Fibroblast of the aortic adventitia (primary cell): ENCODE measurements at places on chromosomes 16 and 17.

DNA sequence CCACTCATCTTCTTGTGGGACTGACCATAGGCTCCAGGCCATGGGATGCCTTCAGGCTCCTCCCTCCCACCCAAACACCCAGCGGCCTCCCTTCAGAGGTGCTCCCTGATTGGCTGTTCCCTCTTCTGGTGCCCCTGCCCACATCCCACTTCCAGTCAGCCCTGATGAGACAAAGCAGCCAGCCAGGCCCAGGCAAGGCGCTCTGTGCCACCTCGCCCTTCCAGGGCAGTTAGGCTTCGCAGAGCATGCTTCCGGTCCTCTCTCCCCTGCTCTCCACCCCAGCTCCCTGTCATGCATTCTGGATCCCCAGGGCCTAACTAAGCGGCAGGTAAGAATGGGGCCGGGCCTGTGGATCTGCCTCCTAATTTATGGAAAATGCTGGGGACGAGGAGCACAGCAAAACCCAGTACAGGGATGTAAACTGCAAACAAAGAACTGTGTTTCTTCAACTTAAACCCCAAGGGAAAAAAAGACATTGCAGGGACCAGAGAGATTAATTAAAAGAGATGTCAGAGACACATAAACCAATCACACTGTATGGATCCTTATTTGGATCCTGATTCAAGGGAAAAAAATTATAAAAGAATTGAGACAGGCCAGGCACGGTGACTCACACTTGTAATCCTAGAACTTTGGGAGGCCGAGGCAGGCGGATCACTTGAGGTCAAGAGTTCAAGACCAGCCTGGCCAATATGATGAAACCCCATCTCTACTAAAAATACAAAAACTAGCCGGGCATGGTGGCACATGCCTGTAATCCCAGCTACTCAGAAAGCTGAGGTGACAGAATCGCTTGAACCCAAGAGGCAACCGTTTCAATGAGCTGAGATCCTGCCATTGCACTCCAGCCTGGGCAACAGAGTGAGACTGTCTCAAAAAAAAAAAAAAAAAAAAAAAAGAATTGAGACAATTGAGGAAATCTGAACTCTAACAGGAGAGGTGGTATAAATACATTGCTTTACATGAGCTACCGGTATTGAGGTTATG is 26.0 kb downstream of the ZDHHC7 start:
- peak; percentile 89 for DNase-seq

- no peak for DNase-seq
These were observed 225 bp downstream of the ASGR1 start for GRCh38 chr17:7178973-7179316.

- no peak for DNase-seq
These were observed 36.0 kb downstream of the ARHGAP27 start for GRCh38 chr17:45396496-45397205.

GRCh38 chr17:71933306-71933705 is 187.5 kb upstream of the SOX9 start:
- DNase-seq: no peak

DNA sequence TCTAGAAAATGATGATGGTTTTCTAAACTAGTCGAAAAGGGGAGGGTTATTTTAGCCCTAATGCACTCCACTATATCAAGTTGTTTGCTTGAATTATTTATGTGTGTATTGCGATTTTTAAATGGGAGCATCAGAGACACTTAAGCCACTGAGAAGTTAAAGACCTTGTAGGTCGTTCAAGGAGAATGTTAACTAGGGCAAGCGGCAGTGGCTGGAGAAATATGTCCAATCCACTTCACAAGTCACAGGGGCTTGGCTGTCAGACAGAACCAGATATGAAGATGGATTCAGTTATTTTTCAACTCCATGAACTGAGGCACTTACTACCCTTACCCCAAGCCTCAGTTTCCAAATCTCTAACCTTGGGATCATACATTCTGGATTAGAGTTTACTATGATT is 702.0 kb downstream of the CDH11 start:
- no peak for DNase-seq

- DNase-seq: peak; percentile 95
These were observed 59.4 kb upstream of the SIAH1 start for GRCh38 chr16:48444574-48444973.

DNA sequence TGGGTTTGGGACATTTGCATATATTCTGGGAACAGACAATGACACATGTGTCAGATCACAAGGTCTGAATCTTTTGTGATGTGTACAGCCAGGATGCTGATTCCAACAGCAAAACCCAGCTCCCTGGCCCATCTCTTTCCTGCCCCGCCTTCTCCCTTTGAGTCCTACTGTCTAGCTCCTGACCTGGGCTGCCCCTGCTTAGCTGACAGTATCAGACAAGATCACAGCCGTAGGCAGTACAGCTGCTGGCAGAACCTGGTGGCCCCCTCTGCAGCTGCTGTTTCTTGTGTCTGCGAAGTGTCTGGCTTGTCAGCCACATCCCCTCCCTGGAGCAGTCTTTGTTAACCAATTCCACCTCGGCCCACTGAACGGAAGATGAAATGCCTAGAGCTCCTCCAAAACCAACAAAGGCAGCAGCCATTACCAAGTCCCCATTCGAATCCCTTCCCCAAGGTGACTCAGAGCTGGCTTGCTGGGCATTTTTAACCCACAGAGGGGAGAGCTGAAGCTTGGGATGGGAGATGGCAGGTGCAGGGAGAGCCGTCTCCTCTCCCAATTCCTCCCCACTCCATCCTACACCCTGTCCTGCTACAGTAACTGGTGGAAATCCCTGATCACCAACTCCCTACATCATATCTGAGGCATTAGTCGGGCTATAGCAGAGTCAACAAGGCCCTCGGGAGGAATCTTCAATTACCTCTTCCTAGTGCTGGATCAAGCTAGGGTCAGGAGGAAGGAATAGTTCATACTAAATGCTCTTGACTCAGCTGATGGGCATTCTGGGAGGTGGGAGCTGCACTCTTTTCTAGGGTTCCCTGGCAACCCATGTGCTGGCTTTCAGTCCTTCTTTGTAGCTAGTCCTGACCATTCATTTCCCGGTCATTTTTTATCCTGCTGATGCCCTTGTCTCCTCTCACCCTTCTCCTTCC is 5.8 kb downstream of the PIPOX start:
- DNase-seq: no peak

GRCh38 chr17:883586-883962 is 96.0 kb downstream of the NXN start:
- DNase-seq: no peak

DNA sequence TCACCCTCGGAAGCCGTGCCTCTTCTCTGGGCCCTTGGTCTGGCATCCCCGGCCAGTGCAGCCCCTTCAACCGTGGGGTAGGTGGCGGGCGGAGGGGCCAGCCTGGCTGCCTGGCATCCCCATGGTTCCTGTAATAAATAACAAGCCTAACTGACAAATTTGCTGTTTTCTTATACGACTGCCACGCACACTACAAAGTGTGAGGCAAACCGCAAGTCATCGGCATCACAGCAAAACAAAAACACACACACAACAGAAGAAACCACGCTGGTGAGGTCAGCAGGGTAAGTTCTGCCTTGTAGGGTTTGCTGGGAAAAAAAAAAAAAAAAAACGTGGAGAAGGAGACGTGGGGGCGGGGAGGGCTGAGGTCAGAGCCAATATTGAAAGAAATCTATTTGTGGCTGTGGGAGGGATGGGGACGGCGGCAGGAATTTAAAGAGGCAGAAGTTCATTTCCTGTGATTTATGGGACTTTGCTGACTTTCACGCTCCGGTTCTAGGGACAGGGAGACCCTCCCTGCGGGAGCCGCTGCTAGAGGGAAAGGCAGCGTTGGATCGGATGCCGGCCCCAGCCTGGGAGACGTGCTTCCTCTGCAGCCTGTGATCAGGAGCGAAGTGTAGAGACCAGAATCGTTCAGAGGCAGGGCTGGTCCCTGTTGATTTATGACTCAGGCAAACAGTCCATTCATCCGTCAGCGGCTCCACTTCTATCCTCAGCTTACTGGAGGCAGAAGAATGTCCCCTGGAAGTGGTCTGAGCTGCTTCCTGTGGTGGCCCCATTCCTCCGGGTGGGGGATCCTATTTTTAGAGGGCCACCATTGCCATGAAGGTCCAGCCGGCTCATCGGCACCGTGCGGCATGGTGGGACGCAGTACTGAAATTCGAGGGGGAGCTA is 162.8 kb downstream of the FOXL1 start:
- peak; percentile 76 for DNase-seq

- DNase-seq: no peak
These were observed 57.2 kb downstream of the VAC14 start for GRCh38 chr16:70743791-70744190.

GRCh38 chr17:61455324-61456060 is 3.3 kb downstream of the TBX4 start:
- DNase-seq: no peak

- no peak for DNase-seq
These were observed 4.6 kb downstream of the ACE start for GRCh38 chr17:63481488-63481870.

DNA sequence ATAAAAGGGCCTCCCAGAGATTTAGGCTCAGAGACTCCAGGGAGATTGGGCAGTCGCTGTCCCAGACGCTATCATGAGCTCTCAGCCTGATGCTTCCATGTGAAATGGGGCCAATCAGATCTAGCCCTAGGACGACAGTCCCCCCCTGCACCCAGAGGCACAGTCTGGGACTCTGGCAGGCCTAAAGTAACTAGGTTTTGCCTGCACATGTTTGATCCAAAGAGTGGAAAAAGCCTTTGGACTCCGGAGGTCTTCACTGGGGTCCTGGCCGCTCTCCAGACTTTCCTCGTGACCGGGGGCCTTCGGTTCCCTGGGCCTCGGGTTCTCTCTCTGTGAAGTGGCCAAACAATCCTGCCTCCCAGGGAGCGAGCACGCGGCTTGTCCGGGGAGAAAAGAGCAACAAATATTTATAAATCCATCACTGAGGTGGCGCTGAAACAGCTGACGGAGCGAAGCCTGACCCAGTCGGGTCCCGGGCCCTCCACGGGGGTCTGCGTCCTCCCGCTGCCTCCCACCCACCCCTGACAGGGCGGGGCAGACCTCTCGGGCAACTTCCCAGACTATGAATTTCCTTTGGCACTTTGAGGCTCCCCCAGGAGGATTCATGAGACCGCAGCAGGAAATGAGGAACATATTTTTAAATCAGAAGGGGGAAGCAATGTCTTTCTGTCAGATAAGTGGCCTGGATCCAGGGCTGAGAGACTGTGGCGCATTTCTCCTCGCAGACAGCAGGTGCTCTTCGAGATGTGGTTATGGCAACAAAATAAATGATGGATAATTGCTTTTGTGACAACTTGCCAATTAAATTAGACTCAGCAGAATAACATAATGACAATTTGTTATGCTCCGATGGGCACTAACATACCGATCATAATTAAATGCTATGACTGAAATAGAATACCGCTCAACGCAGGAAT is 38.9 kb downstream of the MRPS23 start:
- peak; percentile 55 for DNase-seq

- DNase-seq: no peak
These were observed 32.2 kb downstream of the TK2 start for GRCh38 chr16:66517586-66518263.

DNA sequence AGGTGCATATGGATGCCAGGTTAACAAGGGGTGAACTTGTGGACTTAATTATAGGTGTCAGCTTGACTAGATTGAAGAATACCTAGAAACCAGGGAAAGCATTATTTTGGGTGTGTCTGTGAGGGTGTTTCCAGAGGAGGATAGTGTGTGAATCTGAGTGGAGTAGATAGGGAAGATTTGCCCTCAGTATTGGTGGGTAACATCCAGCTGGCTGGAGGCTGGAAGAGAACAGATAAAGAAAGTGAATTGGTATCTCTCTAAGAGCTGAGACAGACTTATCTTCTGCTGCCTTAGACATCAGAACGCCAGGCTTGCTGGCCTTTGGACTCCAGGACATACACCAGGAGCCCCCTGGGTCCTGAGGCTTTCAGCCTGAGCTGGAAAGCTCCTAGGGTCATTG is 75.2 kb downstream of the CDRT15 start:
- DNase-seq: no peak

DNA sequence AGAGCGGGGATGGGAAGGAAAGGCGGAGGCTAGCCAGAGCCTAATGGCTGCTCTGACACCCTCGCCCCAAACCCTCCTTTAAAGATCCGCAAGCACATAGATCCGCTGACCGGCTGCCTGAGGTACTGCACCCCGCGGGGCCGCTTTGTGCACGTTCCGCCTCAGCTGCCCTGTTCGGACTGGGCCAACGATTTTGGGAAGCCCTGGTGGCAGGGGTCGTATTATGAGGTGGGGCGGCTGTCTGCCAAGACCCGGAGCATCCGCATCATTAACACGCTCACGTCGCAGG is 663 bp downstream of the CYB5D1 start:
- DNase-seq: no peak

DNA sequence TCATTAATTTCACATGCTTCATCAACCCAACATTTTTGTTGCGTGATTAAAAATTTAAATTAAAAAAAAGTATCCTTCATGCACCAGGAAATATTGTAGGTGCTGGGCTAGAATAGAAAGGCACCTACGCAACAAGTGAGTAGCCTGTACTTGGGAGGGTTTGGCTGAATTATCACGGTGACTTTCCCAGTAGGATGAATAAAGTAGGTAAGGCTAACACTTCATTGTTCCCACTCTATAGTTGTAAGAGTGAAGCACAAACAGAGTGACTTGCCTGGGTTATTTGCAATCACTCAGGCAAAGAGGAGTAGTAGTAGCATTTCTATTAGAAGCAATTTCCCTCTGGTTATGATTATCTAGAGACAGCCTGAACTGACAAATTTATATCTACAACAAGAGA is 62.5 kb downstream of the DNAH3 start:
- no peak for DNase-seq
